ENCODE measurements at places on chromosomes 7 and 10. TPM values are rescaled to one million over a fixed set of nuclear protein-coding genes. Genes with fewer than 3 reads are reported as not detected.
A peak's percentile ranks its signal among the peaks of the same experiment; 100 is the strongest.

GRCh38 chr7:516606-517456 lies 2.8 kb downstream of the PDGFA start:
- no peaks in the 10 kb centered on the region for H3K36me3 ChIP-seq
- H3K27ac ChIP-seq: peak overlapping the region; percentile 41
- H3K4me3 ChIP-seq: peak overlapping the region; percentile 91
- H3K27me3 ChIP-seq: peaks cover 12% of the 10 kb centered on the region

DNA sequence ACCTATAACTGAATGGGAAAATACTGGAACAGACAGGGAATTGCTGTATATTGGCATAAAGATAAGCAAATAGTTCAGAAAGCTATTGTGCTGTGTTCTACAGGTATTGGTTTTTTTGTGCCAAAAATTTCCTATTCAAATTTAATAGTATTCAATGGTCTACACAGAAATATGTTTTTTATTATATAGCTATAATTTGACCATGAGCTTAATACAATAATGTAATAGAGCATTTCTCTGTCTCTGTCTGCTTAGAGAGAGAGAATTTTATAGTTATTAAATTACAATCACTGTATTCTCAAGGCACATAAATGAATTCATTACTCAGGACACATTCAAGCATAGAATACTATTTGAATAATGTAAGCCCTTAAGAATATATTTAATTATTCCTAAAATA lies 62.3 kb upstream of the FZD8 start:
- no peak overlapping the region for H3K4me3 ChIP-seq
- no peaks in the 10 kb centered on the region for H3K4me1 ChIP-seq
- no peak for DNase-seq
- no peak overlapping the region for H3K27ac ChIP-seq
- H3K36me3 ChIP-seq: no peaks in the 10 kb centered on the region
- peaks cover 5% of the 10 kb centered on the region for H3K27me3 ChIP-seq

- no peak overlapping the region for H3K27ac ChIP-seq
- H3K36me3 ChIP-seq: no peaks in the 10 kb centered on the region
- no peaks in the 10 kb centered on the region for H3K4me1 ChIP-seq
- H3K27me3 ChIP-seq: no peaks in the 10 kb centered on the region
- no peak overlapping the region for H3K4me3 ChIP-seq
Observed at GRCh38 chr10:131646551-131647525, 254.0 kb upstream of the PPP2R2D start.

GRCh38 chr10:106078895-106079576 lies 1085.5 kb downstream of the SORCS1 start:
- no peaks in the 10 kb centered on the region for H3K36me3 ChIP-seq
- H3K27ac ChIP-seq: no peak overlapping the region
- H3K4me1 ChIP-seq: no peaks in the 10 kb centered on the region
- H3K4me3 ChIP-seq: no peak overlapping the region
- DNase-seq: no peak

The AKR1C2 gene
- 46.0 TPM for total RNA-seq

Measured in osteoblast (primary cell).